ENCODE measurements at places on chromosomes 2 and 18. TPM values are rescaled to one million over a fixed set of nuclear protein-coding genes. Genes with fewer than 3 reads are reported as not detected.

GRCh38 chr2:189247276-189247675 is 67.7 kb upstream of the COL5A2 start:
- DNase-seq: no peak

- no peak for DNase-seq
Observed at GRCh38 chr2:6975988-6976387, 58.8 kb downstream of the RNF144A start.

- DNase-seq: no peak
Observed at GRCh38 chr18:59061914-59062642, 77.6 kb upstream of the SEC11C start.

GRCh38 chr18:58335223-58335622 is 291.2 kb downstream of the NEDD4L start:
- no peak for DNase-seq

- no peak for DNase-seq
Observed at GRCh38 chr2:38653715-38654527, 12.0 kb upstream of the GALM start.

DNA sequence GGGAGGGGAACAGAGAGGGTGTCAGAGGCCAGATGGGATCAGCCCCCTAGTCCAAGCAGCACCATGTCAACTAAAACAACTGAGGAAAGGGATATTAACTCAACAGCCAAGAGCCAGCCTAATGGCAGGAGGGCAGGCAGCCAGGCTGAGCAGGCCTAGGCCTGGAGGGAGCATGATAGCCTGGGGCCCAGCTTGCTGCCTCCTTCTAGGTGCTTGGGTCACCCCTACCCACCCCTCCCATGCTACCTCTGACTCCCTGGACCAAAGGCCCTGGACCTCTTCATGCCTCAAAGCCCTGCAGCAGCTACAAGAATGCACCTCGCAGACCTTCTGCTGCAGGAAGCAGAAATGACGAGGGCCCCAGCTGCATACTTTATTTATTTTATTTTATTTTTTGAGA is 22.1 kb upstream of the TNS1 start:
- no peak for DNase-seq

DNA sequence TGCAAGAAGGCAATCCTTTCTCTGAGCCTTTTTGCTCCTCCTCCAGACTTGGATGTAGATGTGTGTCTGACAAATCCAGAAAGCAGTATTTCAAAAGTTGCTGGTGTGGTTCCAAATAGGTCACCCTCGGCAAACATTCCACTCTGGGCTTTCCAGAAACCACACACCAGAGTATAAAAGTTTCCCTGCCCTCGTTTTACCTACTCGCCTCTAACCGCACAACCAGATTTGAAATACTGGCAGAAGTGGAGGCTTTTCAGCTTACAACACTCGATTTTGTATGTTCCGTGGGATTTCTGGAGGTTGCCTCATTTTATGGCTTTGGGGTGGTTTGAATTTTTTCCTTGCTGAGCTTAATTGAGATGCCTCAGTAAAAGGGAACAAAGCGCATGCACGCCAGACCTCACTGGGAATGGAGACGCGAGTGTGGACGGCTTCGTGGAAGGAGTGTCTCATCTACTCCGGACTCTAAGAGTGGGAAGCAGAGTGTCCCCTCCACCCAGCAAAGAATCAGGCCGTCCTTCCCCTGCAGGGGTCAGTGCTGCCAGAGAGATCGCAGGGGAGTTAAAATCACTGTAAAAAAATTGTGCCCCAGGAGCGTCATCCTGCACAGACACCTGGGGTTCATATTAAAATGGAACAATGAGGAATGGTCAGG is 44.0 kb upstream of the RPL31 start:
- no peak for DNase-seq

KCNF1 gene
- 2.3 TPM for total RNA-seq

PLCD4 gene
- 0.93 TPM for total RNA-seq

PROKR1 gene
- total RNA-seq: not detected

GKN2 gene
- not detected for total RNA-seq

GCG gene
- total RNA-seq: not detected

PRKAG3 gene
- not detected for total RNA-seq

ALPG gene
- total RNA-seq: not detected

CLEC4F gene
- 0.18 TPM for total RNA-seq

CCDC178 gene
- total RNA-seq: 1.2 TPM

Data from glomerular endothelial cell (primary cell).